ENCODE measurements at places on chromosomes 3 and 15.

DNA sequence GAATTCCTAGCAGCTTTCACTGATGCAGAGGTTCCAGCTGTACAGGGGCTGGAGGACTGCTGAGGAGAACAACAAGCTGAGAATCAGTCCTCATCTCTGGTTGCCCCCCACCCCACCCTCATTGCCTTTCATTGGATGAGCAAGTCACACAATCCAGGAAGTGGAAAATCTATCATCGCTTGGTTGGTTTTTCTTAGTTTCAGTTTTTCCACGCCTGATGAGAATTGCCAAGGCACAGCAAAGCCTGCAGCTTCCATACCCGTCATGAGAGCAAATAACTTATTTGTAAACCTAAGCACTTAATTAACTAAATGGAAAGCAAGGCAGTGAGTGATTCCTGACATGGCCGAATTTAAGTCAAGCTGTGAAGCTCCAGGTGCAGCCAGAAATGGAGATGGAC lies 21.4 kb upstream of the LIPC start:
- DNase-seq: no peak

DNA sequence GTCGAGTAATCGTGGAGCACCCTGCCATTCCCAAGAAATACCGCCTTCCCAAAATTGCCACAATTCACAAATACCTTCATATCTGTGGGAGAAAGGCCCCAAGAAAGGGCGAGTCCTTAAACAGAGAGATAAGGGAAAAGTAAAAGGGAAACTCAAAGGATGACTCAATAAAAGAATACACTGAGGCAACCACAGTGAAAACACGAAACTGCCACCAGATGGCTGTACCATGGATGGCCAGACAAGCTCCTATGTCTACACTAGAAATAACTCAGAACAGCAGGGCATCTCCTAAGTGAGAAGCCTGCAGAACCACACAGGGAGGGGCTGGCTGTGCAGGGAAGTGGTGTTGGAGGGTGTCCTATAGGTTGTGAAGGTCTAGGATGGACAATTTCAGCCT lies 25.0 kb downstream of the SRGAP3 start:
- DNase-seq: no peak

GRCh38 chr15:65248511-65249255 lies 37.4 kb upstream of the CILP start:
- DNase-seq: no peak

- DNase-seq: no peak
Observed at GRCh38 chr3:51955893-51956770, 951 bp downstream of the GPR62 start.

- DNase-seq: no peak
Observed at GRCh38 chr3:157832588-157832987, 273.6 kb downstream of the SHOX2 start.

GRCh38 chr15:96234109-96234892 lies 96.2 kb upstream of the NR2F2 start:
- no peak for DNase-seq

- DNase-seq: no peak
Observed at GRCh38 chr15:80099241-80099640, 39.8 kb downstream of the ZFAND6 start.

GRCh38 chr15:68413363-68414205 lies 18.4 kb downstream of the ITGA11 start:
- no peak for DNase-seq

DNA sequence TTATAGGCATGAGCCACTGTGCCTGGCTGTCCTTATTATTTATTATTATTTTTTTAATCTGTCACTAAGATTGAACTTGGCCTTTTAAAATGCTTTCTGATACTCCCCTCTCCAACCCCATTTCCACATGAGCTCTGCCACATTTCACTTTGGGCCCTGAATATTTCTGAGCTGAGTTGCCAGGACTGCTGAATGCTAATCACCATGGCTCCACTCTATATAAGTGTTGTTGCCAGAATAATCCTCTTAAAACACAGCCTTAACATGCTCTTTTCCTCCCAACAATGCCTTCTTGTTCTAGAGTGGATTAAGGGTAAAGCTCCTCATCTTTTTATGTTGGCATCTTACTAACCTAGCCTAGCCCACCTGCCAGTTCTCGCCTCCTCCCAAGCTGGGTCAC lies 124.4 kb downstream of the PDZRN3 start:
- DNase-seq: no peak
